Stimulated activated CD4-positive, alpha-beta T cell treated with anti-CD3 and anti-CD28 coated beads, Interleukin-12 subunit alpha, Interleukin-12 subunit beta, amount 100 ng/mL, for 24 hours (primary cell): ENCODE measurements at places on chromosomes 7 and 10.

- no peak for DNase-seq
Measured at GRCh38 chr10:71388583-71389310, 8.0 kb upstream of the CDH23 start.

- peak; percentile 68 for DNase-seq
Measured at GRCh38 chr10:101272229-101272868, 43.1 kb upstream of the LBX1 start.

GRCh38 chr7:92412745-92413144 lies 34.5 kb upstream of the GATAD1 start:
- DNase-seq: no peak

- DNase-seq: no peak
Measured at GRCh38 chr10:43076311-43076875, 476 bp upstream of the RET start.

DNA sequence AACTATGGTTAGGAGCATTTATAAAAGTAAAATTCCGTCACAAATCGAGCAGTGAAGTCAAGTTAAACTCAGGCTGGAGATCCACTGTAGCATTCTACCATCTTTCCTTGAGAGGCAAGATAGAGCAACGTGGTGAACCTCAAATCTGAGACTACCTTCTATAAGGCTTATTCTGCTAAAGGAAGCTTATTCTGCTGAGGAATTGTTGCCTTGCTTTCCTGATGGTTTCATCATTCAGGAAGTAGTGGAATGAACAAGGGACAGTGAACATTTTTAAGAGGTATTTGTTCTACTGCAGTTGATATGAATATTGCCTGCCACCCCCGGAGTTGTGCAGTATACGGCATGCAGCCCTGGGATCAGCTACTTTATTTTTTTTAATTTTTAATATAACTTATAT lies 170.8 kb downstream of the VPS50 start:
- DNase-seq: no peak

GRCh38 chr10:4429571-4429970 lies 396.4 kb upstream of the AKR1E2 start:
- no peak for DNase-seq

GRCh38 chr7:953547-954327 lies 743 bp downstream of the ADAP1 start:
- no peak for DNase-seq

DNA sequence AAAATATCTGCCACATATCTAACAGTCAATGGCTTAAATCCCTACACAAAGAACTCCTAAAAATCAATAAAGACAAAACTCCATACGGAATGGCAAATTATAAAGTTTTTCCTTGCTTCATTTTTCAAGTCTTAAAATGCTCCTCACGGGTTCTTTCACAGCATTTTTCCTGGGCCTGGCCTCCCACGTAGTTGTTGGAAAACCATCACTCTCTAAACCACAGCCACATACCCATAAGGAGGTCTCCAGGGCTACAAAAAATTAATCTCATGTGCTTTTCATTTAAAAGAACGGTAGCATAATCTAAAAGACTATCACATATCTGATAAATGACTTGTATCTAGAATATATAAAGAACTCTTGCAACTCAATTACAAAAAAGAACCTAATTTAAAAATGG lies 2.9 kb downstream of the COA1 start:
- DNase-seq: no peak

DNA sequence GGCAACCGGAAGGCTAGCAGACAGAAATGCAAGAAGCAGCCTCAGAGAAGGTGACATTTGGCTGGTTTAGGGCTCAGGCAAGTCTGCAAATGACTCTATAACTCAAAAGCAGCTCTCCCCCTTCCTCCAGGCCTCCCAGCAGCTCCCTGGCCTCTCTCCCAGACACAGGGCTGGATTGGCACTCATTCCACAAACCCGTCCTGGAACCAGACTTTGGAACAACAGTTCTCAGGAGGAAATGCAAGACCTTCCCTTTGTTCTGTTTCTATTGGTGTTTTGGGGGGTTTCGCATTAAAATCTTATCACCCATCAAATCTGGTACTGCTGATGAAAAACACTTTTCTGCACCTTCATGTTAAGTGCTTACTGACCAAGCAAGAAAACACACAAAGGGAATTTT lies 40.3 kb upstream of the EFCAB10 start:
- no peak for DNase-seq
